Mammary epithelial cell (primary cell): ENCODE measurements at places on chromosomes 6 and 20.

DNA sequence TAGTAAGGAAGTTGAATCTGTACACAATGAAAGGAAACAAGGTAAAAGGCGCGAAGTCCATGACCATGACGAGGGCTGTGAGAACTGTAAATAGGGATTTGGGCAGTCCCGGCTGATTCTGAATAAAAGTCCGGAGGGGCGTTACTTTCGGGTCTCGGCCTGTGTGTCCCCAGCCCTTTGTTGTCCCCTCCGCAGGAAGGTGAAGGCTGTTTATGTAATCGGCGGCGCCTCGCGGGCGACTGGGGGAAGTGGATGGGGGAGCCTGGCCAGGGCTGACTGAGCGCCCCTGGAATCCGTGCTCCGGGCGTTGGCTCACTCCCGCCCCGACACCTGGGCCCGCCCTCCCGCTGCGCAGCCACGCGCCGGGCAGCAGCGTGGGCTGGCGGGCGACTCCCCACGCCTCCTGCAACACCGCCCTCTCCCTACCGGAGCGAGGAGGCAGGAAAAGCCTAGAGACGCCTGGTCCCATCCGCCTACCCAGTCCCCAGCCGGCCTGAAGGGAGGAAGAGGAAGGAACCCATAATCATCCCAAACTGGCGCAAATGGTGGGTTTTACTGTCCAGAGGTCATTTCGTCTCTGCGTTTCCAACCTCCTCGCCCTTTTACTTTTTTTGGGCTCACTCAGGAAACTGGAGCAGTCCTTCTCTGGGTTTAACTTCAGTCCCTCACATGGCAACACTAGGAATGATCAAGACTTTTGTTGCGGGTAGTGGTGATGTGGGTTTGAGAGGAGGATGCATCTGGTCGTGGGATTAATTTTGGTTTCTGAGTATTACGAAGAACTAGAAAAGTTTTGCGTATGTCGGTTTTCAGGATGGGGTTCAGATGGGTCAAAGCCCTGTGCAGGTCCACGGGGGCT lies 12.1 kb downstream of the TRIM31 start:
- DNase-seq, result peak; percentile 54

DNA sequence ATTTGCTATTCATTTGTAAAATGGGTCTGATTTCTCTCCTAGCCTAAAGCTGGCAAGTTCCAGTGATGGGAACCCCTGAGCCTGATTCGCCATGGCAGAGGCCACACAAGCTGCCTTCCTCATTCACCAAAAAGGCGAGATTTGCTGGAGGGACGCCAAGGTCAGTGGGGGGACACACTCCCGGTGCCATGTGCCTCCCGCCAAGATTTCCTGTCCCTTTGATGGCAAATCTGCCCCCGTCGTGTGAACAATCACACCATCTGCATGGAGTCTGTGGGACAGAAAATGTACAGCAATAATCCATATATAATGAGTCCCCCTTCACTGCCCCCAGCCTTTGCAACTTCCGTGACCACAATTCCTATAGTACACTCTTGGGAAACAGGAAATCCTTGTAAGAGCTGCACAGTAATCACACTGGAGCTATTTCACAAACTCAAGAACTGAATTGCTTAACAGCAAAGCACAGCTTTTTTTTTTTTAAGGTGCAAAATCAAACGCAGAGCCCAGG lies 15.7 kb upstream of the IGF2R start:
- no peak for DNase-seq

GRCh38 chr6:5622276-5623005 lies 361.1 kb downstream of the FARS2 start:
- DNase-seq, result no peak

DNA sequence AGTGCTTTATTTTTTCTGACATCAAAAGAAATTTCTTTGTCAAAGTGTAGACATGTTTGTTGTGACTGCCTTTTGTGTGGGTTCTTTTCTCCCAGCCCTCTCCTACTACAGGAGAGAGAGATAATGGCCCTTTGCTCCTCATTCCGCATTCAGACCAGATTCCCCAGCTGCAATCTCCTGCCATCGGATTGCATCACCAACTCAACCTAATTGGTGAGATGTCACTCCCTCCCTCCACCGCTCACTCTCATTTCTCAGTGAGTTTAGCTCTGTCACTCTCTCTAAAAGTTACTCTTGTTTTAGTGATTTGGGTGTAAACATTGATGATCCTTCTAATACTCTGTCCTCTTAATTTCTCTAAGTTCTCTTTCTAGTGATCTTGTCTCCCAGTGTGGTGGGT lies 22.7 kb downstream of the UTRN start:
- no peak for DNase-seq

DNA sequence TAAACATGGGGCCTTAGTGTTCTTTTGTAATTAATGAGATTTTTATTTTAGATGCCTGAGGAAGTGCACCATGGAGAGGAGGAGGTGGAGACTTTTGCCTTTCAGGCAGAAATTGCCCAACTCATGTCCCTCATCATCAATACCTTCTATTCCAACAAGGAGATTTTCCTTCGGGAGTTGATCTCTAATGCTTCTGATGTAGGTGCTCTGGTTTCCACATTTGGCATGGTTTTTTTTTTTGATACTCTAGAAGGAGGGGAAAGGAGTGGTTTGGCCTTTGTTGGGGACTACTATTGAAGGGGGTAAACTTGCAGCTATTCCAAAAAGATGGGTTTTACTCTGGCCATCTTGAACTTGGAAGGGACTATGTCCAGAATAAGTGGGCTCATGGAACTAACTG lies 1.7 kb downstream of the HSP90AB1 start:
- no peak for DNase-seq

DNA sequence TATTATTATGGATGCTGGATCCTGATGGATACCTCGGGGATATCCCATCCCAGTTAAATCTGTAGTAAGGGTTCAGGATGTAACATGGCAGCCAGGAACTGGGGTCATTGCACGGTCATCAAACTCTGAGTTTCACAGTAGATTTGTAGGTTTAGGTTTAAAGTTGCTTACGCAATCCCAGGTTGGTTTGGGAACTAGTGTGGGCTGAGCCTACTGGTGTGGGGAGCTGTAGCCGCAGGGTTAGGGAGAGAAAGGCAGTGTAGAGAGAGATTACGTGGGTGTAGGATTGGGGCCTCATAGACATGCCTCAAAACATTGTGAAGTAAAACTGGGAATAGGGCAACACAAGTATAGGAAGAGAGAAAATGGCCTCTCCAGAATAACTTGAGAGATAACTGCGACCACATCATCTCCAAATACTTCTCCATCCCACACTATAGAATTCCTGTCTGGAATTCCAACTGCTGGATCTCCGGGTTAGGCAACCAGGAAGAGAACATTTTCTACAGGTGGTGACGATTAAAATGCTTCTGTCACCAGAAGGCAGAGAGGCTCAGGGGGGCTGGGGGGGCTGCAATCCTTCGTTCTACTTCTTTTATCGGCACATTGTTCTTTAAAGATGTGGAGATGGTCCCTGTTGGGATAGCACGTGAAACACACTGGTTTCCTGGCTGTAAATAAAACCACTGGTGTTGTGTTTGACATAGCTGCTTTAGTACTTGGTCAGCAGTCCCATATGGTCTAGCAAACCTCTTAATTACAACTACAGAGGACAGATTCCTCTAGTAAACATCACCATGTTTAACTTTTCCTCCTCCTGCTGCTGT lies 44.9 kb upstream of the TMEM170B start:
- DNase-seq, result peak; percentile 19

GRCh38 chr6:161056451-161056850 lies 64.9 kb downstream of the MAP3K4 start:
- DNase-seq, result no peak

- no peak for DNase-seq
These were observed 328.4 kb downstream of the BCKDHB start for GRCh38 chr6:80434691-80435350.

GRCh38 chr6:114467931-114468330 lies 125.1 kb upstream of the HS3ST5 start:
- DNase-seq, result peak; percentile 0

DNA sequence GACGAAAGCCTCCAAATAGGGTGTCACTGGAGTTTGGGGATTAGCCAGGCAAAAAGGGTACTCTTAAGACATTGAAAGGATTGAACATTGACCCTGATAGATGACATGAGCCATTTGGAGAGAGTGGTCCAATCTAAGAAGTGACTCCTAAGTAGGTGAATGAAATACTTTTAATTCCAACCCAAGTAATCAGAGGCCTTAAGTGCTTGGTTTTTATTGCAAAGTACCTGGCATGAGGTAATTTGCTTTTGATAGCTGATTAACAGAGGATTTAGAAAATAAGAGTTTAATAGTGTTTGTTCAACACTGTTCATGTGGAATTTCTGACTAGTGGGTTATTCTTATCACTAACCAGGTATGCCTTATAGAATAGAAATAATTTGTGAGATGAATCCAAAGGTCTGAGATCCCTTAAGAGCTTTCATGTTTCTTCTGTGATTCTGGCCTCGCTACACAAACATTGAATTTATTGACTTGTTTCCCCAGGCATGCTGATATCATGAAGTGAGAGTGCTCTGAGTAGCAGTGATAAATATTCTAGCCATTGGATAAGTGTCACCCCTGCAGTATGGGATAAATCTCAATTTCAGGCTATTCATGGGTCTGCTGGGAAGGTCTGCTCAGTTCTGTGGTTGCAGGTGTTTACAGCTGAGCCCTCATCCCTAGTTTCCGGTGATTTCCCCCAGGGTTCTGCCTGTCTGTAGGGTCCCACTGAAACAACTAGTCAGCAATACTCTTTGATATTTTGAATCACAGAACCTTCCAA lies 6.5 kb downstream of the NCOA7 start:
- DNase-seq, result no peak

GRCh38 chr6:24710519-24711303 lies 8.2 kb downstream of the C6orf62 start:
- DNase-seq, result no peak

GRCh38 chr6:129710450-129711270 lies 683 bp upstream of the ARHGAP18 start:
- no peak for DNase-seq

DNA sequence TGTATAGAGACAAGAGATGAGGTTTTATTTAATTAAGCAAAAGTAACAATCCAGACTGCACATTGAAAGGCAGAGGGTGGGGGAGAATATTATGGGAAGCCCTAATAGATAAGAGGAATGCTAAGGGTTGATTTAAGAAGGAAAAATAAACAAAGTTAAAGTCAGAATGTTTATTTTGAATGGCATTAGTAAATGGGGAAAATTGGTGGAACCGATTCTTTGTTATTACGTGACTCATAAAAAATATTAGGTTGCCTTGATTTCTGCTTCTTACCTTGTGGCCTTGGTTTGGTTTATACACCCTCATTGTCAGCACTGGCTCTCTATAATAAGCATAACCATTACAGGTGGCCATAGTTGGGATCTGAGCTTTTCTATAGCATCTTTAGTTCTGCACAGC lies 674.8 kb upstream of the CITED2 start:
- no peak for DNase-seq

DNA sequence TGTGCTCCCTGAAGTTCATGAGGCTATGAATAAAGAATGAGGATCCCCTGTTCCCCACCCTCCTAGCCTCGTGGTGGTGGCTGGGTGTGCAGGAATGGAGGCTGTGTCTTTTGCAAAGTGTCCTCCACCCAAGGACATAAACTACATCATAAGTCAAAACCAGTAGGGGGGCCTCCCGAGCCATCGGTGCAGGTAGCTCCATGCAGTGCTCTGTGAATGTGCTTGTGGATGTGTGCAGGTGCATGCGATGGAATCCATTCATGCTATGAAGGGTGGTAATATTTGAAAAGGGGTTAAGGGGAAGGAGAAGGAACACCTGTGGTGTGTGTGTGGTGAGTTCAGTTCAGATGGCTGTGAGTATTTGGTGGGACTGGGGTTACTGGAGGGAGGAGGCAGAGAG lies 197.3 kb downstream of the NRN1 start:
- no peak for DNase-seq
